Fibroblast of gingiva (primary cell): ENCODE measurements at places on chromosomes 5 and 9.

DNA sequence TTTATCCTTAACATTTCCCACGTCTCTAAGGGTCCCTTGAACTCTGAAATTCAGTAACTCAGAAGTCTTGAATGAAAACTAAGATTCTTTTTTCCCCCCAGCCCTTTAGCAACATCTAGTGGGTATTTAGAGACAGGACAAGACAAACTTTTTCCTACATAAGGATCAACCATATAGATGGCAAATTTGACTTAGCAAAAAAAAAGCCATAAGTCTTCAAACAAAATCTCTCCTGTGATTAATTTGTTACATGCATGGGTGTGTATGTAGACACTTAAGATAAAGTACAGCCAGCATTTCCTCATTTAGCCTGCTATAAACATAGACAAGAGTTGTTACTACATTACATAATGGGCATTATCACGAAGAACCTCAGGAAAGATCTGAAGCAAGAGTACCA, 29.1 kb upstream of the ANKRD31 start:
- DNase-seq = peak; percentile 36

DNA sequence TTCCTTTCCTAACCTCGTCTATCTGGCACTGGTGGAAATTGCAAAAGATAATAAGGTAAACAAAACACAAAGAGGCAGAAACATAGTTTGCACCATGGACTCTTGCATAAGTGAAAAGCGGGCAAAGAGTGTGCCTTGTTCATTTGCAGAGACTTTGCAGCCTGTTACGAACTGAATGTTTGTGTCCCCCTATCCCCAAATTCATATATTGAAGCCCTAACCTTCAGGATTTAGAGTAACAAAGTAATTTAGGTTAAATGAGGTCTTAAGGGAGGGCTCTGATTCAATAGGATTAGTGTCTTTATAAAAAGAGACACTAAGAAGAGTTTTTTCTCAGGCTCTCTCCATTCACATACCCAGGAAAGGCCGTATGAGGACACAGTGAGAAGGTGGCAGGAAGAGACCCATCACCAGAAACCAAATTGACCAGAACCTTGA, 52.1 kb upstream of the FAM169A start:
- DNase-seq = no peak

GRCh38 chr9:37512437-37512836, 26.7 kb downstream of the POLR1E start:
- DNase-seq = no peak

DNA sequence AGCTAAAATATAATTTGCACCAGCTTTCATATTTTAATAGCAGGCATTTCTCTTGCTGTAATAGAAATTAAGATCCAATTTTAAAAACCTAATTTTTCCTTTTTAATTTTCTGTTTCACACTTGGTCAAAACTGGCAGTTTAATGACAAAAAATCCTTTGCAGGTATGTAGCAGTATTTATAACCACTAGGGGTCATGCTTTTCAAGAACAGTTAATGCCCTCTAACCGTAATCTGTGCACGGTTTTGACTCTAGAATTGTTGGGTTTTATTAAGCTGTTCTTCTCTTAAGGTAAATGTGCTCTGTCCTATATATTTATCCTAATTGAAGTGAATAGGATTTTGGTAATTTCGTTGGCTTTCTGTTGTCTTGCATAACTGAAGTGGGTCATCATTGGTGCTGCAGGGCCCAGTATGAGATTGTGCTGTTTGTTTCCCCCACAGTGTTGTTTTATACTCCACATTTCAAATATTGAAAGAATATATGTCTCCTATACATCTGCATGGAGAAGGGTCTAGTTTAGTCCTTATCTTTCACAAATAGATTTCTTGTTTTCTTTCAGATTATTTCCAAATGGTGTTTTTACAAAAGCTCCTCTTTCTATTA, 107.4 kb downstream of the SCAMP1 start:
- peak; percentile 46 for DNase-seq

GRCh38 chr5:157613385-157614245, 38.0 kb upstream of the ADAM19 start:
- DNase-seq = no peak

DNA sequence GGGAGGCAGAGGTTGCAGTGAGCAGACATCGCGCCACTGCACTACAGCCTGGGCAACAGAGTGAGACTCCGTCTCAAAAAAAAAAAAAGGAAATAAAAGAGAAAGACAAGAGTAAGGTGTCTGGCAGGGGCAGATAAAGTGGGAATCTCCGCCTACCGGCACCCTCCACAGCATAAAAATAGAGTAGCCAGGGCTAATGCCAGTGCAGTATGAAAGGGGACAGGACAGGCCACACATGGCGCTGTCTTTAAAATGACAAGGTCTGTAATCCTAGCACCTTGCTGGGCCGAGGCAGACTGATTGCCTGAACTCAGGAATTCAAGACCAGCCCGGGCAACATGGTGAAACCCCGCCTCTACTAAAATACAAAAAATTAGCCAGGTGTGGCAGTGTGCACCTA, 7.8 kb downstream of the BICD2 start:
- DNase-seq = no peak

GRCh38 chr9:21395778-21396717, 10.8 kb upstream of the IFNA2 start:
- peak; percentile 6 for DNase-seq

DNA sequence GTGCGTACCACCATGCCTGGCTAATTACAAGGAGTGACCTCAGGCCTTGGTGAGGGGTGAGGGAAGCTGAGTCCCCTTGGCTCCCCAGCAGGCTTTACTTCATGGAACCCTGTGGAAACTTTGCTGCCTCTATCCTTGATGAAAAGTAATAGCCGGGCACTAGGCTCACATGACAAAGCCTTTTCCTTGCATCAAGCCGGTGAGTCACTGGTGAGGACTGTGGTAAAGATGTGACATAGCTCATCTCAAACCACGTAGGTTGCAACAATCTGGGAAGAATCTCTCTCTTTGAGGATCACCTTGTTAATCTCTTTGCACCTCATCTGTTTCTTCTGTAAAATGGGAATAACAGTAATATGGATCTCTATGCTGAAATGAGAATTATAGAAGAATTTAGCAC, 116.3 kb upstream of the SLC25A48 start:
- DNase-seq = no peak

DNA sequence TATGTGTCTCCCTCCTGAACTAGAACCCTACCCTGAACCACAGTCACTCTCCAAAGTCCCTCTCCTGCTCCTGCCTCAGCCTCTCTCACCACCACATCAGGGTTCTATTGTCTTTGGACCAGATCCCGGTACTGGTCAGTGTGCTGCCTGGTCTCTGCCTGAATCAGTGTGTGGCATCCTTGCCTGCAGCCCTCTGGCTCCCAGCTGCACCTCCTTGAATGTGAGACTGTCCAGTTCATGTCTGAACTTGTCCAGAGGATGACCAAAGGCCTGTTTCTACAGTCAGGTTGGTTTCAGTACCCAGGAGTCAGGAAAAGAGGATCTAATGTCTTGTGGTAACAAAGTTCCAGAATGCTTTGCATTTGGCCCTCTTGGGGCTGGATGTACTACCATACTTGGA, 76.8 kb upstream of the RANBP3L start:
- peak; percentile 14 for DNase-seq

DNA sequence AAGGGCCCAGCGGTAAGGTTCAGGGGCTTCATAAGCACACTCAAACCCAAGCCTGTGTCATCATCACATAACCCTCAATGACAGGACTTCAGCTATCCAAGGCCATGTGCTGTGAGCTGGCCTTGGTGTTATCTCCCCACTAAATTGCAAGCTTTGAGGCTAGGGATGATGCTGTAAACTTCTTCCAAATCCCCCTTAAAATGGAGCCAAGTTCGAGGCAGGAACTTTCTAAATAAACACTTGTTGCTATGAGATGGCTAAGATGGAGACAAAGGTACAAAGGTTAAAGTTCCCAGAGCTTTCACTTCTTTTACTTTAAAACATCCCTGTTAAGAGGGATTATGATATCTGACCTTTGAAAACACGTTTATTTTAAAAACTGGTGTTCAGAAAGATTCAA, 123.6 kb downstream of the MYO10 start:
- DNase-seq = no peak

GRCh38 chr5:177465044-177465443, 8.4 kb downstream of the DBN1 start:
- DNase-seq = no peak

DNA sequence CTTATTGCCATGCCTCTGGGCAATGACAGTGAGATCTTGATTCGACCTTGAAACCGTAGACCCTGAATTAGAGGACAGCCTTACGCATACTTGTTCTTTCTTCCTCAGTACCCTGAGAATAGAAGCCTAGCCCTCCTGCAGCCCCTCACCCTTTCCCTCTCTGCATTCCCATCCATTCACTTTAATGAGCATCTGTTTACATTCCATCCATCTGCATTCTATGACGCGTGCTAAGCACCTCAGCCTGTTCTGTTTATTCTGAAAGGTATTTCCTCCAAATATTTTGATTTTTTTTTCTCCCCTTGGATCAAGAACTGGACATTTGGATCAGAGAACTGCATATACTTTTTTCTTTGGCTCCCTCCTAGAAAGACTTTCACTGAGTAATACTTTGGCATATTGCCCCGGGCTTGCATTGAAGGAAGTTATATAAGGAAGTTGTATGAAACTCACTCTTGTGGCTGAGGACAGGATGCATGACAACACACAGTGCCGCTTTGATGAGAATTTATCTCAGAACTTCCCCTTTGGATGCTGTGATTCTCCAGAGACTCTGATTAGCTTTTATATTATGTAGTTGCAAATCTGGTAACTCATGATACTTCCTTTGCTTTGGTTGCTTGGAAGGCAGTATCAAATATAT, 15.7 kb downstream of the TMEM8B start:
- peak; percentile 87 for DNase-seq

GRCh38 chr9:101162231-101162630, 133.7 kb downstream of the PLPPR1 start:
- DNase-seq = no peak

DNA sequence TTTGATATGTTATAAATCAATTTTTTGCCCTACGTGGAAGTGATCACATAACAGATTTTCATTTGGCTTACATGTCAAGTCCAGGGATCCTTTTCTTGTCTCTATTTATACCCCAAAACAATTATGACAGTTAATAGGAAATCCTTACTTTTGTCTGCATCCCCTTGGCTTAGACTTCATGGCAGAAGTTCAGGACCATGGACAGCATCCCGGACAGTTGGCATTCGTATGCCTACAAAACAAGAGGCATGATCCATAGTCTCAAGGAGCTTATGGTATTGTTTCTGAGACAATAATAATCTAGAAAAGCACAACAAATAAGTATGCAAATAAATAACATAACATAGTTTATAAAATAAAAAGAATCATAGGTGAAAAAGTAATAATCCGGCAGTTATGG, 214.3 kb upstream of the GRIA1 start:
- no peak for DNase-seq

GRCh38 chr9:68603371-68603770, 62.7 kb upstream of the TMEM252 start:
- DNase-seq = no peak

- DNase-seq = no peak
These were observed 29.5 kb downstream of the RANBP3L start for GRCh38 chr5:36272136-36272690.

- no peak for DNase-seq
These were observed 32.3 kb downstream of the HK3 start for GRCh38 chr5:176866707-176867310.

GRCh38 chr5:149325166-149325735, 20.0 kb upstream of the GRPEL2 start:
- no peak for DNase-seq

DNA sequence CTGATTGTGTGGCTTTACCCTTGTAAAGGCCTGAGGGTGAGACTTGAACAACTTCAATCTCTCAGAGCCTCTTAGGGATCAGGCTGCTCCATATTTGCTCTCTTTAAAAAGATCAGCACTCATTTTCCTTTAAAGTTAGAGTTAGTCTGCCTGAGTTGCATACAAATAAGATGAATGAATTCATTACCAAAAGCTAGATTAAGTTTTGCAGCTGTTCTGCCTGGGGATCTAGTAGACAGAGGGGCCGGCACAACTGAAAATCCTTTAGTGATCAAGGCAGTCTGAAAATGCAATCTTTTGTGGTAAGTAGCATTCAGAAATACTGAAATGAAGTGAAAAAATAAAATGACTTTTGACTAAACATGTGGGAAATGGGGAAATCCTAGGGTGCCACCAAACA, 264.0 kb downstream of the MAN2A1 start:
- DNase-seq = no peak

DNA sequence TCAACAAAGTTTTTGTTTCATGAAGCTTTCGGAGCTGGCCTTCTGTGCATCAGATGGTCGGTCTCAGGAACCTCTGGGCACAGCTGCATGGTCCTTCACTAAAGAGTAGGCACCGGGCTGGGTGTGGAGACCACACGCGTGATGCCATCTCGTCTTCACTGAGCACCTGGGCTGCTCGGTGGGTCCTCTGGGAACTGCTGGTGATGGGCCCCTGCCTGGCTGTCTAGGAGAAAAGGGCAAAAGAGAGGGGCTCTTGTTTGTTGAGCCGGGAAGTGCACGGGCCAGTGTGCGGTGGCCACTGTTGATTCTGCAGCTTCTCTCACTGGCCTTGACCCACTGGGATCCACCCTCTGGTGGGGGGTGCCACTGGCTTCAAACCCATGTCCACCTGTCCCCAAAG, 46.0 kb downstream of the COL5A1 start:
- DNase-seq = no peak
